ENCODE measurements at places on chromosomes 11 and 22. TPM values are rescaled to one million over a fixed set of nuclear protein-coding genes. Genes with fewer than 3 reads are reported as not detected.

RIC3 gene
- 1.4 TPM for total RNA-seq

CCDC89 gene
- total RNA-seq = not detected

CTSW gene
- 0.07 TPM for total RNA-seq

RPS6KA4 gene
- total RNA-seq = 50.3 TPM

GNB1L gene
- 18.7 TPM for total RNA-seq

DPP3 gene
- 51.8 TPM for total RNA-seq

SSH3 gene
- total RNA-seq = 22.1 TPM

PRR33 gene
- total RNA-seq = not detected

COPB1 gene
- 128 TPM for total RNA-seq

OR52K2 gene
- not detected for total RNA-seq

ZP1 gene
- 0.10 TPM for total RNA-seq

C1QTNF5 gene
- not detected for total RNA-seq

SLC29A2 gene
- 9.5 TPM for total RNA-seq

LRRC55 gene
- total RNA-seq = not detected

ART1 gene
- total RNA-seq = 0.10 TPM

GRIA4 gene
- not detected for total RNA-seq

TECTA gene
- 0.08 TPM for total RNA-seq

FBLN1 gene
- 59.9 TPM for total RNA-seq

LRRN4CL gene
- 0.08 TPM for total RNA-seq

PIK3IP1 gene
- total RNA-seq = 0.80 TPM

CARNS1 gene
- total RNA-seq = 0.12 TPM

MRGPRX3 gene
- total RNA-seq = not detected

MMP12 gene
- 0.08 TPM for total RNA-seq

SCN4B gene
- total RNA-seq = 0.04 TPM

RBM4 gene
- total RNA-seq = 144 TPM

CADM1 gene
- 24.8 TPM for total RNA-seq

VSIG10L2 gene
- not detected for total RNA-seq

SYT13 gene
- 5.4 TPM for total RNA-seq

WNT11 gene
- total RNA-seq = 1.9 TPM

LINC01488 gene
- total RNA-seq = not detected

DEFB131B gene
- total RNA-seq = not detected

PHF5A gene
- 71.7 TPM for total RNA-seq

ZFTA gene
- total RNA-seq = 5.8 TPM

MN1 gene
- 3.2 TPM for total RNA-seq

TIGD3 gene
- total RNA-seq = 1.1 TPM

OR51E2 gene
- total RNA-seq = not detected

CCND1 gene
- total RNA-seq = 172 TPM

XRRA1 gene
- total RNA-seq = 4.5 TPM

TFIP11 gene
- total RNA-seq = 20.0 TPM

CEND1 gene
- total RNA-seq = 2.1 TPM

PAAF1 gene
- total RNA-seq = 12.7 TPM

OPCML gene
- total RNA-seq = not detected

OR52I2 gene
- total RNA-seq = not detected

ABCG4 gene
- total RNA-seq = 0.33 TPM

DDI1 gene
- not detected for total RNA-seq

GUCD1 gene
- 51.2 TPM for total RNA-seq

TCIRG1 gene
- 137 TPM for total RNA-seq

VSTM5 gene
- not detected for total RNA-seq

OR51B5 gene
- total RNA-seq = not detected

OR2AG1 gene
- total RNA-seq = not detected
